ENCODE measurements at places on chromosomes 12 and 14.

GRCh38 chr14:47966076-47966810 is 290.8 kb upstream of the MDGA2 start:
- no peak for DNase-seq

- DNase-seq = no peak
Observed at GRCh38 chr14:101254805-101255764, 306.2 kb upstream of the DIO3 start.

DNA sequence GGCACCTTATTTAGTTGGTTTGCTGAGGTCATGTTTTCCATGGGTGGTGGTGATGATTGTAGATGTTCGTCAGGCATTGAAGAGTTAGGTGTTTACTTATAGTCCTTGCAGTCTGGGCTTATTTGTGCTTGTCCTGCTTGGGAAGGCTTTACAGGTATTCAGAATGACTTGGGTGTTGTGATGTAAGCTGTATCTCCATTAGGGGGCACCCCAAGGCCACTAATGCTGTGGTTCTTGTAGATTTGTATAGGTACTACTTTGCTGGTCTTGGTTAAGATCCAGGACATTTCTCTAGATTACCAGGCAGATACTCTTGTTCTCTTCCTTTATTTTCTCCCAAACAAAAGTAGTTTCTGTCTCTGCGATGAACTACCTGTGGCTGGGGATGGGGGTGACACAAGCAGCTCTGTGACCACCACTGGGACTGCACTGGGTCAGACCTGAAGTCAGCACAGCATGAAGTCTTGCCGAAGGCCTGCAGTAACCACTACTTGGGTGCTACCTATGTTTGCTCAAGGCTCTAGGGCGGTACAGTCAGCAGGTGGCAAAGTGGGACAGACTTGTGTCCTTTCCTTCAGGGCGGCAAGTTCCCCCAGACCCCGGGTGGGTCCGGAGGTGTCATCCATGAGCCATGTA is 35.8 kb upstream of the FBXO33 start:
- no peak for DNase-seq

- DNase-seq = no peak
Observed at GRCh38 chr12:119204131-119204530, 25.4 kb downstream of the HSPB8 start.

GRCh38 chr12:53862831-53863230 is 75.8 kb upstream of the HOXC13 start:
- DNase-seq = no peak

DNA sequence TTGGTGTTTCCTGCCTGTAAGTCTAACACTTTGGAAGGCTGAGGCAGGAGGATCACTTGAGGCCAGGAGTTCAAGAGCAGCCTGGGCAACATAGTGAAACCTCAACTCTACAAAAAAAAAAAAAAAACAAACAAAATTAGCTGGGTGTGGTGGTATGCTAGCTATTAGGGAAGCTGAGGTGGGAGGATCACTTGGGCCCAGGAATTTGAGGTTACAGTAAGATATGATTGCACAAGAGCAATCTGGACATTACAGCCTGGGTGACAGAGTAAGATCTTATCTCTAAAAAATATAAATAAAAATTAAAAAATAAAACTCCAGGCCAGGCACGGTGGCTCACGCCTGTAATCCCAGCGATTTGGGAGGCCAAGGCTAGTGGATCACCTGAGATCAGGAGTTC is 39.8 kb upstream of the CMKLR1 start:
- DNase-seq = no peak

- DNase-seq = no peak
Observed at GRCh38 chr14:63895510-63895909, 42.7 kb downstream of the SYNE2 start.

DNA sequence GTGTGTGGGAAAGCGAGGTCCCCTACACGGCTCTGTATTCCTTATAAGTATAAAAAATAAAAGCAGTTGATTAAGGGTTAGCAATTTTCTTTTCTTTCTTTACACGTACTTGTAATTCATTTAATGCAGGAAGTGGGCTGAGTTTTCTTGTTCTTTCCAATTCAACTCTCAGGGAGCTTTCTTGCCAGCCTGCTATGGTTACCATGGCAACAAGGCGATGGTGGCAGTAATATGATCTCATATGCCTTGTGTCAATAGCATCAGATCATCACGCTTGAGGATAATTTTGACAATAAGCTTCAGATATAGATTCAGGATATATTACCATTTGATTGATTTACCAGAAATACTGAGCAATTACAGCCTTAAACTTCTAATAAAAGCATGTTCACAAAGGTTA is 466.5 kb downstream of the APAF1 start:
- no peak for DNase-seq

GRCh38 chr12:119630223-119630780 is 36.7 kb downstream of the TMEM233 start:
- no peak for DNase-seq

DNA sequence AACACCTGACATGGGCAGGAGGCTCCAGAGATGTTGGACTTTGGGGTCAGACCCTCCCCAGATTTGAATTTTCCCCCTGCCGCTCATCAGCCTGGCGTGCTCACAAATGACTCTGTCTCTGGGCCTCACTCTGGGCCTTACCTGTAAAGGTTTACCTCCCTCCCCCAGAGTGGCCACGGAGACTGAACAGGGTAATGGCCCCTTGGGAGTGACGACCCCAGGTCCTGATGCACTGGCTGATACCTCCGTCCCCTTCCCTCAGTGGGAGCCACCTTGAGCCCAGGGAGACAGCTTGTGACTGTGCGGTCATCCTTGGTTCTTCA is 7.0 kb downstream of the SLC25A29 start:
- DNase-seq = no peak

- no peak for DNase-seq
Observed at GRCh38 chr14:68955164-68955850, 23.8 kb downstream of the ACTN1 start.

DNA sequence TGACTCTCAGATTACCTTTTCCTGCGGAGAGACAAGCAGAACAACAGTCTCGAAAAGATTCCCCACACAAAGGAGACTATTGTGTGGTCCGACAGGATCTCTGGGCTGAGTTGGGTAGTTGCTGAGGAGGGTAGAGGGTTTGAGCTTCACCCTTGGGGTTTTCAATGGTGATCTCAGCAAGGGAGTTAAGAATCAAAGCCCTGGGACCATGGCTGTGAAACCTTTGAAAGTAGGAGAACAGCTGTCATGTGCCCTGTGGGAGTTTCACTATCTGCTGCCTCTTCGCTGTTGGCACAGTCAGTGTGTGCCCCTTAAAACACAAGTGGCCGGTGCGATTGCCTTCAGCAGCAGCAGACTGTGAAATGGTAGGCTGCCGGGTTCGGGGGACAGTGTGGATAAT is 14.2 kb upstream of the PLEK2 start:
- no peak for DNase-seq

DNA sequence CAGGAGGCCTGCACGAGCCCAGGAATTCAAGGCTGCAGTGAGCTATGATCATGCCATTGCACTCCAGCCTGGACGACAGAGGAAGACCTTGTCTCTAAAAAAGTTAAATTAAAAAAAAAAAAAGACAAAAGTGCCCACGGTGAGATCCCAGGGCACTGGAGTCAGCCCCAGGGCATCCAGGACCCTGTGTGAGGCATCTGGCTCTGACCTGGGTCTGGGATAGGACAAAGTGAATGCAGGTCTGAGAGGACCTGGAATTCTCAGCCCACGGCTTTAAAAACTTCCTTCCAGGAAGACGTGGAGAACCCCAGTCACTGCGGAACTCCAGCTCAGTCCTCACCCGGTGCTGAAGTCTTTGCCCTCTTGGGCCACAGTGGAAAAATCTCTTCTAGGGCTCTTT is 33.1 kb downstream of the PHETA1 start:
- DNase-seq = no peak

DNA sequence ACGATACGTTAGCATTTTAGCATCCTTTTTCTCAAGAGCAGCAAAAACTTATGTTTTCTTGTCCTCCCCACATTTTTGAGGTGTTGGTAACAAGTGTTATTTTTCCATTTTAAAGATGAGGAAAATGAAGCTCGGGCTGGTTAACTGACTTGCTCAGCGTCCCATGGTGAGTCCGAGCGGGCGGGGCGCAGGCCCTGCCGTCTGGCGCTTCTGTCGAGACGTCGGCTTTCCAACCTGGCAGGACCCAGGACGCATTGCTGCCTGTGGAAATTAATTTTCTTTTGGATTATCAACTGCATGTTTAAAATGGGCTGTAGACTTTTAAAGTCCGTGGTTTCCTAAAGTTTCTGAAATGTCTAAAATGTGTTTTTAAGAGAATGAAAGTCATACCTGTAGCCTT is 30.4 kb downstream of the XRCC3 start:
- DNase-seq = no peak

DNA sequence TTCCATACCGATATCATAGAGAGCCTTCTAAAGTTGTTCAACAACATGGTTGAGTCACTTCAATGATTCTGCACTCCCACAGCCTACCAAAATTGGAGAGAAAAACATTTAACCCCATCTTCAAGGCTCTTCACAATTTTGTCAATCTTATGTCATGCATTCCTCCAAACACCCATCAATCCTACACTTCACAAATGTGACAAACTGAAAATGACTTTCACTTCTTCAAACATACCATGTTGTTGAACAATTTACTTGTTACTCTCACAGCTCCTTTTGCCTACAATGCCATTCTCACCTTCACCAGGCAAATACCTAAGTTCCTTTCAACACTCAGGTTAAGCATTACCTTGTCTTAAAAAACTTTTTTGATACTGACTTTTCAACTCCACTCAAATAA is 88.0 kb downstream of the OSBPL8 start:
- DNase-seq = no peak

GRCh38 chr14:68105816-68106215 is 286.2 kb downstream of the RAD51B start:
- no peak for DNase-seq

DNA sequence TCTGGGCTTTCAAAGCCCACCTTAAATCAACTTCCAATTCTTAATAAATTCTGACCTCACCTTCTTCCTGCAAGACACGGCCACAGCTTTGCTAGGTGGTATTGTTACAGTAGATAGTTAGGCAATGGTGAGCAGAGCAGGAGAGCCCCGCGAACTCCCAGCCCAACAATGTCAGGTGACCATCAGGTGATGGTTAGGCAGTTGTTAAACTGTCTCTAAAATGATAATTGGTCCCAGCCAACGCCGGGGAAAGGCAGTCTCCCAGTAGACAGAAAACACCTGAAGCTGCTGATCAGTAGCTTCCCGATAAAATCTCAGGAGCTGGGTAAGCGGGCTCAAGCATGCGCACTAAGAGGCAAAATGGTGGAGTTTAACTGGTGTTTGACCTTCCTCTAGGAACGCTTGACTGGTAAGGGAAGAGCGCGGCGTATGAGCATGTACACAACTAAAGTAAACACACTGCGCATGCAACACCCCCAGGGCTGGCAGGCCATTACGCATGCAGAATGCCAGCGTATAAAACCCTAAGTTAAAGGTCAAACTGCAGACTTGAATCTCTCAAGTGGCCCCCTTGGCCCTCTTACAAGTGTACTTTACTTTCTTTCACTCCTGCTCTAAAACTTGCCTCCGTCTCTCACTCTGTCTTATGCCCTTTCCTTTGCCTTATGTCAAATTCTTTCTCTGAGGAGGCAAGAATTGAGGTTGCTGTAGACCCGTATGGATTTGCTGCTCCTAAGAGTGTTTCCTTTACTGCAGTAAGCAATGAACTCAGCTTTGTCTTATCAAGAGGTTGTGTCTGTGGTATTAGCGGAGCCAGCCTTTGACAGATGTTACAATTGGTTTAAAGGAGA is 113.5 kb downstream of the C12orf75 start:
- DNase-seq = no peak

GRCh38 chr12:117986705-117987469 is 18.1 kb upstream of the KSR2 start:
- DNase-seq = no peak

- no peak for DNase-seq
Observed at GRCh38 chr12:52818388-52818787, 4.5 kb upstream of the KRT4 start.

- no peak for DNase-seq
Observed at GRCh38 chr12:71710276-71711125, 24.6 kb downstream of the TMEM19 start.

All from GM12864 (cell line).